ENCODE measurements at places on chromosomes 3 and 15. TPM values are rescaled to one million over a fixed set of nuclear protein-coding genes. Genes with fewer than 3 reads are reported as not detected.

Gene THPO
- 3.0 TPM for total RNA-seq

Gene FRMD5
- total RNA-seq, result 59.7 TPM

Gene SLC22A14
- 0.12 TPM for total RNA-seq

Gene ADAMTS17
- 5.5 TPM for total RNA-seq

Gene SHC4
- total RNA-seq, result 1.5 TPM

Gene PSTPIP1
- total RNA-seq, result not detected

Gene CYP1A1
- 0.45 TPM for total RNA-seq

Gene MKRN2OS
- total RNA-seq, result not detected

Gene CPNE4
- 2.7 TPM for total RNA-seq

Gene LRRC31
- total RNA-seq, result not detected

Gene FAM162A
- total RNA-seq, result 209 TPM

Gene KLHL24
- 159 TPM for total RNA-seq

Measured in cardiac muscle cell (in vitro differentiated cells and primary cell).